ENCODE measurements at places on chromosomes 7 and 10.

- DNase-seq = no peak
These were observed 676.8 kb downstream of the DNAJB9 start for GRCh38 chr7:109246330-109247077.

DNA sequence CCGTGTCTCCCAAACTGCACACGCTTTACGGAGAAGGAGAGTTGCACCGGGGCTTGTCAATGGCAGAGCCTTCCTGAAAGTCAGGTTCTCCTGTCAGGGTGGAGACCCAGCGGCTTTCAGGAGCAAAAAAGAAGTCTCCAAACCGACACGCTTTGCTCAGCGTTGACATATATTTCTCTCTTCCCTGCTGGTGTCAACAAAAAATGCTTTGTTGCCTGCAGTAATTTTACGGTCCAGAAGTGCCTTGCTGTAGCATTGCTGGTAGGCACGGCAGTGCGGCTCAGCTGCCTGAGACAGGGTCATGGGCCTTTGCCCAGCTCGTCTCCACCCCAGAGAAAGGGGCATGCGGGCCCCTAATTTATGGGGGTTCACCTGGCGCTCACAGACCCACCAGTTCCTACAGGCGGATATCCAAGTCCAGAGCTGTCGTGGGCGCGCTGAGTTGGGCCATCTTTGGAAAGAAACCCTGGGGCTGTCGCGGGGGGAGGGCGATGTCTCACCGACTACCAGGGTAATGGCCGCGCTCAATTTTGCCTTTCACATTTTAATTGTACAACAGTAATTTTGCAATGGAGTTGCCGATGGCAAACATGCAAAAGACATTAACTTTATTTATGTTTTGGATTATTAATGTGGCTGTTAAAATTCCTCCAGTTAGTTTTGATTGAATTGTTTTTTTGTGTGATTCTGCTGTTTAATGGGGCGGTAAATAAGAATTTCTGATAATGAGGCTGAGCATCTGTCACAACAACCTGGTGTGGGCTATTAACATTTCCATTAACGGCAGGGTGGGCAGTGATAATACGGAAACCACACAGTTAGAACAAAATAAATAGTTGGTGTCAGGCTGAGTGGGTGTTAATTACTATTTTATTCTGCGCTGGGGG, 478.2 kb upstream of the FOXK1 start:
- no peak for DNase-seq

DNA sequence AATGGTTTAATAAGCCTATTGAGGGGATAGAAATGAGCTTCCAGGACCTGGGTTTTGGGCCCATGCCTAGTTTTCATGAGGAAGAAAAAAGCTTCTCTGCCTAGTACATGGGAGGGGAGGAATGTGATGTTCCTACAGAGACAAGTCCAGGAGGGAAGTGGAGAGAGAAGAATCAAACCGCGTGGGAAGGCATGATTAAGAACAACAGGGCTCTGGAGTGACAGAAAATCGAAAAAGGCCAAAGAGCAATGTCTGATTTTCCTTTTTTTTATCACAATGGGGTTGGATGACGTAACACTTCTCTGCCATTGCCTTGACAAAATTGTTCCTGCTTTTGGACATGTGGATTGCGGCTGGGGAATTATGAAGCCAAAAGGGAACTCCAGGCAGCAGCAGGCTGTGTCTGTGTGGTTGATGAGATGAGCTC, 258.6 kb downstream of the CXCL12 start:
- peak; percentile 29 for DNase-seq

DNA sequence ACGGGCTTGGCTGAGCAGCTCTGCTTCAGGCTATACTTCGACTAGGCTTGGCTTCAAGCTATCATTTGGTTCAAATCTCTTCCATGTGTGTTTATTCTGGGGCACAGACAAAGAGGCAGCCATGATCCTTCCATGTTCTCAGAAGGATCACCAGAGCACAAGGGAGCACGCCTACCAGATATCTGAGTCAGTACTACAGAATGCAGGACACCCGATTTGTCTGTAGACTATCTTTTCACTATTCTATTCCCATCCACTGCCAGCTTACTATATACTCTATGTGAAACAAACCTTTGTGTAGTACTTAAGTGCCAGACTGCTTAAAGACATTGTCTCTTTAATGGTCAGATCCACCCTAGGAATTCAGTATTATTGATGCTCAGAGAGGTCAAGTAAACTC, 35.1 kb downstream of the CH25H start:
- no peak for DNase-seq

DNA sequence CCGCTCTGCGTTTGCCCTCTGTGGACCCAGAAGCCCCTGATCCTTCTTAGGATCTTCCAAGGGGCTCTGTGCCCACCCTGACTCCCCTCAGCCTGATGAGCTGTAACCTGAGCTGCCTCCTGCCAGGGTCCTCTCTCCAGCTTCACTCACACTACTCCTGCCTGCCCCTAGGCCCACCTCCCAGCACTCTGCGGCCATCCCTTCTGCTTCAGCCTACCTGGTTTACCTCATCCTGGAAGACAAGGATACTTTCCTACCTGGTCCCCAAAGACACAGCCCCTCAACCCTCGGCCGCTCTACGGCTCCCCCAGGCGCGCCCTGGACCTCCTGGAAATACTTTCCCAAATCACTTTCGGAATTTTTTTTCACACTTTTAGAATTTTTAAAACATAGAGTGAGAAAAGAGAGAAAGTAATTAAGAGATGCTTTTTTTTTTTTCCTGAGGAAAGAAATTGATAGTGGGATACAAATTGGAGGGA, 6.4 kb upstream of the ZNF862 start:
- DNase-seq = peak; percentile 36

GRCh38 chr7:106773228-106773627, 91.9 kb upstream of the PIK3CG start:
- DNase-seq = no peak

DNA sequence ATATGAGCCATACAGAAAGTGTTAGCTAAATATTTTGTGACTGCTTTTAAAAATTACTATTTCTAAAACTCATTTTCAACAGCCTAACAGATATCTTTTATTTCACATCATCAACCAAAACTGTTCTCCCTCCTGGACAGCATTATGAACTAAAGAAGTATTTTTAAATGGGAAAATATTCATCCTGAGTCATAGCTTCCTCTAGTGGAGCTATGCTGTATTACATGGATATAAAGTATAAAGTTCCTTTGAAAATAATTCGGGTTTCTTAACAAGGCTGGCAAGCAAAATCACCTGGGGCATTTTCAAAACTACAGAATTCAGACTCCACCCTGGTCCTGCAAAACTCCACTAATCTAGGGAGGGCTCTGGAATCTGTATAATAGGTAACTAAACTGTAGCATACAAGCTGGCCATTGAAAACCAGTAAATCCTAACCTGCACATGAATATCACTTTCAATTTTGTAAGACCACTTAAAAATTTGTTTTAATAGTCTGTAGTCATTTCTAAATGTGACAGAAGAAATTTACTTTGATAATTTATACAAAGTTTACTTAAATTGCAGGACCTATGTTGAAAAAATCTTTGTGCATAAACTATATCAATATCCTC, 53.5 kb downstream of the SCIN start:
- DNase-seq = no peak

GRCh38 chr7:98439484-98439883, 38.6 kb upstream of the BAIAP2L1 start:
- no peak for DNase-seq

DNA sequence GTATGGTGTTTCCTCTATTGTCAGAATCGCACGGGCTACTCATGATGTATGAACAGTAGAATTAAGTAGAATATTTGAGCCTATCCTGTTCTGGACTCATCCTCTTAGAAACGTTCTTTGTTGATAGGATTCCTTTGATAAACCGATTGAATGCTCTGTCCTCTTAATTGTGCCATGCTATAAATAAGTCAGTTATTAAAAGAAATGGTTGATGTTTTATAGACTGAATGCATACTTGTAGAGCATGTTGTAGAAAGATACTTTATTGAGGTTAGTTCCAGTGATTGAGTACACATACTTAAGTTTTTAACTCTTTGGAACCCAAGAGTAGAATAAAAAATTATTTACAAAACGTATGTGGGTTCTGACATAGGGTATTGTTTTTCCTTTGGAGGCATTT, 54.9 kb upstream of the HBP1 start:
- DNase-seq = no peak
